Stomach (tissue), 19 donors: ENCODE measurements at places on chromosomes 11 and 22. TPM values are rescaled to one million over a fixed set of nuclear protein-coding genes. Genes with fewer than 3 reads are reported as not detected.

The HORMAD2 gene
- not detected for total RNA-seq

The DRD4 gene
- total RNA-seq = not detected

The ACRV1 gene
- not detected for total RNA-seq

The OR5D14 gene
- not detected for total RNA-seq

The OR52I1 gene
- not detected for total RNA-seq

The INPP5J gene
- total RNA-seq = 1.8 TPM

The PLAAT2 gene
- 19.5 TPM for total RNA-seq

The CKAP5 gene
- total RNA-seq = 143 TPM

The RCOR2 gene
- not detected for total RNA-seq

The ARRB1 gene
- 88.4 TPM for total RNA-seq

The MMP8 gene
- not detected for total RNA-seq

The FOLR2 gene
- total RNA-seq = 1.8 TPM

The OR6A2 gene
- not detected for total RNA-seq

The SCGB1D2 gene
- not detected for total RNA-seq

The OR4S2 gene
- total RNA-seq = not detected

The ST14 gene
- 51.3 TPM for total RNA-seq

The TEX12 gene
- total RNA-seq = not detected

The CD3E gene
- 2.4 TPM for total RNA-seq

The KRTAP5-11 gene
- total RNA-seq = not detected

The MN1 gene
- total RNA-seq = 4.6 TPM

The XBP1 gene
- total RNA-seq = 387 TPM

The PI4KA gene
- 98.5 TPM for total RNA-seq

The VWCE gene
- 4.6 TPM for total RNA-seq

The NXPE4 gene
- total RNA-seq = not detected

The MS4A7 gene
- total RNA-seq = 0.58 TPM

The SCGB1C1 gene
- total RNA-seq = not detected

The IGF2 gene
- total RNA-seq = 29.2 TPM
